Stimulated activated CD8-positive, alpha-beta memory T cell treated with anti-CD3 and anti-CD28 coated beads, Interleukin-7, amount 100 ng/mL, for 4 hours (primary cell): ENCODE measurements at places on chromosomes 4 and X.

DNA sequence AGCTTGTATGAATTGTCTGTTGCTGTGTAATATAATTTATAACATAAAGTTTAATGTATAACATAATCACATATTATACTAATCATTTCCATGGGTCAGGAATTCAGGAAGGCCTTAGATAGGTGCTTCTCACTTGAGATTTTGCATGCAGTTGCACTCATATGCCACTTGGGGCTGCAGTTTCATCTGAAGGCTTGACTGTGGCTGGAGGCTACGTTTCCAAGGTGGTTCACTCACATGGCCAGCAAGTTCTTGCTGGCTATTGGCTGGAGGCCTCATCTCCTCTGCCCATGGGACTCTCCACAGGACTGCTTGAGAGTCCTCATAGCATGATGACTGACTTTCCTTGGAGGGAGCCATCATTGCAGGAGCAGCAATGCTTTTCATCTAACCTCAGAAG lies 53.4 kb upstream of the STX18 start:
- no peak for DNase-seq

- no peak for DNase-seq
Measured at GRCh38 chrX:154742613-154743012, 8.3 kb downstream of the GAB3 start.

DNA sequence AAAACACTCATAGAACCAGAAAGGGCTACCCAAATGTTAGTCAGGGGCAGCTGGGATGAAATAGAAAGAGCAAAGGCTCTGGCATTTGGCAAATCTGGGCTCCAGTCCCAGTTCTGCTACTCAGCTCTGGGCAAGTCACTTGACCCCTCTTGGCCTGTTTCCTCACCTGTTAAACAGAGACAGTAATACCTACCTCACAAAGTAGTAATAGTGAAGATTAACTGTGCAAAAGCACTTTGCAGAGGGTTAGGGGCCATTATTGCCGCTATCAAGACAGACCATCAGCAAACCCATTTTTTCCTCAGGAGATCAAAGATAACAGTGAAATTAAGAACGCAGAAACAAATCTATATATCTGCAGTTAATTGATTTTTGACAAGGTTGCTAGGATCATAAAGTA lies 20.6 kb downstream of the ZBTB33 start:
- no peak for DNase-seq

- no peak for DNase-seq
Measured at GRCh38 chr4:67717586-67717985, 16.6 kb upstream of the UBA6 start.

- no peak for DNase-seq
Measured at GRCh38 chr4:83920375-83920774, 384.5 kb downstream of the GPAT3 start.

DNA sequence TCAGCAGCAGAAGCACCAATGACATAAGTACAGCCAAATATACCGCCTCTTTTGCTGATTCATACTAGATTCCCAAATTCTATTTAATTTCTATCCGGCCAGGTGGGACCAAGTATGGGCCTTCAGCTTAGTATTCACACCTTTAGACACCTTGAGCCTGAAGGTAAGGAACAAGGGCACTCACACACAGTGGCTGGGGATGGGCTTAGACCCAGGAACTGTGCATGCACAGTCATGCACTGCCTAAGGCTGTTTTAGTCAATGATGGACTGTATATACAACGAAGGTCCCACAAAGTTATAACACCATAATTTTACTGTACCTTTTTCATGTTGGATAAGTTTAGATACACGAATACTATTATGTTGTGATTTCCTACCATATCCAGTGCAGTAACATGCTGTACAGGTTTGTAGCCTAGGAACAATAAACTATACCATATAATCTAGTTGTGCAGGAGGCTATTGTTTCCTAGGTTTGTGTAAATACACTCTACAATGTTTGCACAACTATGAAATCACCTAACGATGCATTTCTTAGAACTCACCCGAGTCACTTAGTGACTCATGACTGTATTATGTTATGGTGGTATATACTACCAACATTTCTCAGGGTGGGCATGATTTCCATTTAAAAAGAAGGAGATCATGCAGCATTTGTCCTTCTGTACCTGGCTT lies 9.7 kb upstream of the CLNK start:
- DNase-seq = no peak

- no peak for DNase-seq
Measured at GRCh38 chr4:76546327-76546726, 111.3 kb downstream of the SHROOM3 start.

DNA sequence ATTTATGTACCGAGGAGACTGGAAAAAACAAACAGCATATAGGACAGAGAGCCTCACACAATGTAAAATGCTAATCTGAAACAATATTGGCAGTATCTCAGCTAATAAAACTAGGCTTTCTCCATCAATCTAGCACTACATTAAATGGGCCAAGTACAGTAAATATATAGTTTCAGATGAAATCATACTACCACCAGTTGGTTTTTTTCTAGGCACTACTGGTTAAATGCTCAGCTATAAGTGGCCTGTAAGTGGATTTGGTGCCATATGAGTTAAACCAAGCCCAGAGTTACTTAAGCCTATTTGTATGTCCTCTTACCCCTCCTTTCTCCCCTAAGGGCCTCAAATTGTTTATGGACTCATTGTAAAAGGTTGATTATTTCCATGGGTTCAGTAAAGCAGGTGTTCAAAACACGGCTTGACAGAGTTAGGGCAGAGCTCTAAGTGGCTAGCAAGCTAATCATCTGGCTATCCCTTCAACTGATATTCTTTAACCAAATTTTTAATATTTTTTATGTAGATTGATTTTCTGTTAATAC lies 57.5 kb downstream of the FAM13A start:
- DNase-seq = no peak

DNA sequence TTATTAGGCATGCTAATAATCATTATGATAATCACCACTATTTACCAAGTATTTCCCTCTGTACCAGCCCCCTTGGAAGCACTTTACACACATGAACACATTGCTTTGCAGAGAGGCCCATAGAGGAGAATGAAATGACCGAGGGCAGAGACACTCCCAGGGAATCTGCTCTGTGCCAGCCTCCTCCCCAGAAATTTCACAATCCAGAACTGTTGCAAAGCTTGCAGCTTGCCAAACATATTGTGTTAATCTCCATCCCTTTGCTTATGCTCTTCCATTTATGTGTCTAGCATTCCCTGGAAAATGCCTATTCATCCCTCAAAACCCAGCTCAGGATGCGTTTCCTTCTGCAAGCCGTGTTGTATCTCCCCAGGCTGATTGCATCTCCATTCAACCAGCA lies 37.8 kb downstream of the CYTL1 start:
- DNase-seq = no peak

- DNase-seq = no peak
Measured at GRCh38 chr4:9947168-9948062, 73.9 kb downstream of the SLC2A9 start.

DNA sequence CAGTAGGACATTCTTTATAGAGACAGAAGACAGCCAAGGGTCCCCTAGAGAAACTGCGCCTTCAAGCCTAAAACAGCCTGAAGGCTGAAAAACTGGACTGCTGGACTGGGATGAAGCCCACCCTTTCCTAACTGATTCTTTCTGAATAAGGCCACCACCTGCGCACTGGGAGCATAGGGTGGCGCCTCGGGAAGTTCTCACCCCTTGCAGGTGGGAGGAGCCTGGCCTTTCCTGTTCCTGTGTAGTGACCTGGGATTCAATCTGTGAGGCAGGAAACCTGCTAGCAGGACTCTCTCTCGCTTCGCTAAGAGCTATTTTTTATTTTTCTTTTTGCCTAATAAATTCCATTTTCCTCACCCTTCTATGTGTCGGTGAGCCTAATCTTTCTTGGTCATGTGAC lies 61.8 kb upstream of the KLHL13 start:
- no peak for DNase-seq

DNA sequence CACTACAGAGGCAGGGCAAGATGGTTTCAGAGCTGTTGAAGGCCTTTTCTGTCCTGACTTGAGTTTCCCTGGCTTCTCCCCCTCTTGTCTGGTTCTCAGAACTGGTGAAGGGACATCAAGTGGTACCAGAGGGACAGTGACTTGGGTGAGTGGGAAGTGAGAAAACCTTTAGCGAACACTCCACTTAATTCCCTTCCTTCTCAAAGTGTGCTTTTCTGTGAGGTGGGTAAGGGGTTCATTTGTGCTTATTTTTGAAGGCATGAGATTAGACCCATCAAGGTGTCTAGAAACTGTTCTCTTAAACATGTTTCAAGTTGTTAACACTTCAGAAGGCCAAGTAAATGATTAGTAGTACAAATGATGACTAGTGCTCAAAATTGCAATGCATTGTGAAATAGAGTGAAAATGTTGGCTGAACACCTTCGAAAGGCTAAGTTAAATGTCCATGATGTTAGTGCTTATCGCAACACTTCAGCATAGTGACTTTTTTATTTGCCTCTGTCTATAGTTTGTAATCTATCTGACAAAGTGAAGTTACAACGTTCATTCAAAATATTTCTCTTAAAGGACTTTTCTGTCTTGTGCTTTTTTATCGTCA lies 2.8 kb downstream of the AREG start:
- no peak for DNase-seq

DNA sequence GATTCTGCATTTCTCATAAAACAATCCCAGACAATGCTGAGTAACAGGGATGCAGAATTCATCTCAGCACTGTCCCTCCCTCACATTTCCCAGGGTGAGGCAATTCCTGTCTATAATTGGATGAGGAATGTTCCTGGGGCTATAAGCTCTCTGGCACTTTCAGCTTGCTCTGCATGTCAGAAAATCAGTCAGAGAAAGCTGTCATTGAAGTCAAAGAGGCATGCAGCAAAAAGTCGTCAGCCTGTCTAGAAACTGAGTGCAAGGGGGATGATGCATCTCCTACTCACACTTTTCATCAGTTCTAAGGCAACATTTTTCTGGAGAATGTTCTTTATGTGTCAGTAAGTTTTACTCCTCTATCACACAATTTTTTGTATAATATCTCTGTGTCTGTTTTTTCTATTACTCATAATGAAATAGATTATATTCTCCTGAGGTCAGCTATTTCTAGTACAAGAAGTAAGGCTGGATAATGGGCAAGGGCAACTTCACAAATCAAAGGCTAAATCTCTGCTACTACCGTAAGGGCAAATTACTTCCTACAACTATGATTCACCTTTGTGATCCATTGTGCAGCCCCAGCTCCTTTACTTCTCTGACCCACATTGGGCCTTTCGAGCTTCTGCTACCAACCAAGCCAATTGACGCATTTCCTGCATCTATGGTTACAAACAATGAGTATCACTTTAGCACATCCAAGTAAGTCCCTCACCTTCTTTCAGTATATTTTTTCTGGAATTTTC lies 56.0 kb downstream of the TASL start:
- DNase-seq = no peak
